ENCODE measurements at places on chromosomes 1 and 21. TPM values are rescaled to one million over a fixed set of nuclear protein-coding genes. Genes with fewer than 3 reads are reported as not detected.
A peak's percentile ranks its signal among the peaks of the same experiment; 100 is the strongest.

RHBG gene
- not detected for total RNA-seq

- DNase-seq, result no peak
These were observed 9.2 kb downstream of the GNB1 start for GRCh38 chr1:1881727-1882126.

GRCh38 chr1:13836136-13836535 is 136.1 kb downstream of the PRDM2 start:
- DNase-seq, result no peak

- DNase-seq, result no peak
These were observed 64.1 kb downstream of the WDR4 start for GRCh38 chr21:42815217-42815616.

DNA sequence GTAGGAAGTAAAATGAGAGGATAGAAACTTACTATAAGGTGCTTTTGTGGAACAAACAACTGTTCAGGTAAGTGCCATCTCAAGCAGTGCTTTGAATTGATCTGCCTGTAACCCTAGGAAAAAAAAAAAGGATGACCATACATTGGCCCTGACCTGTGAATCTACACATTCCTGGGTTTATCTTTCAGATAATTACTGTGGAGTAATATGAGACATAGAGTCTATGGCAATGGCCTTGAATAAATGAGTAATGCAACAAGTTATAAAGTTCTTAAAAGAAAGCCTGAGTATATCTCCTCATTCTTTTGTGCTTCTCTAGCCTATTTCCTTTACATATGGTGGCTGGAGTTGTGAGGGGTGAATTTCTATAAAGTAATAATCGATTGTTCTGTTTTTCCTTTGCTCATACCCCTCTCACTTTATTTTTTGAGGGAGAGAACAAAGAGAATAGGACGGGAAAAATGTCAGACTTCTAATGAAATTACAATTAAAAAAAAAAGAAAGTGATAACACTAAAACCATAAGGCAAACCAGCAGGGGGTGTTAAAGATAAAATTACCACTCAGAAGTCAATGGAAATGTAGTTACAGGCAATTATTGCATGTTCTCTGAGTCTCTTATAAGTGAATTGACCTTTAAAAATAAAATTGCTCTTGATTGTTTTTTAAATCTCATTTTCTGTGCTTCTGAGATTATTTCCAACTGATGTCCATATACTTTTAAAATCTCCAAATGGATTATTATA is 12.4 kb upstream of the ATP1A1 start:
- DNase-seq, result no peak

- DNase-seq, result peak; percentile 15
These were observed 21.4 kb upstream of the CLCA1 start for GRCh38 chr1:86447198-86447790.

FCER1A gene
- 0.47 TPM for total RNA-seq

GRCh38 chr21:43585924-43586413 is 73.3 kb downstream of the HSF2BP start:
- no peak for DNase-seq

BPNT1 gene
- total RNA-seq, result 23.2 TPM

BNIPL gene
- 0.16 TPM for total RNA-seq

ATAD3C gene
- total RNA-seq, result 0.62 TPM

HAPLN2 gene
- total RNA-seq, result not detected

DNA sequence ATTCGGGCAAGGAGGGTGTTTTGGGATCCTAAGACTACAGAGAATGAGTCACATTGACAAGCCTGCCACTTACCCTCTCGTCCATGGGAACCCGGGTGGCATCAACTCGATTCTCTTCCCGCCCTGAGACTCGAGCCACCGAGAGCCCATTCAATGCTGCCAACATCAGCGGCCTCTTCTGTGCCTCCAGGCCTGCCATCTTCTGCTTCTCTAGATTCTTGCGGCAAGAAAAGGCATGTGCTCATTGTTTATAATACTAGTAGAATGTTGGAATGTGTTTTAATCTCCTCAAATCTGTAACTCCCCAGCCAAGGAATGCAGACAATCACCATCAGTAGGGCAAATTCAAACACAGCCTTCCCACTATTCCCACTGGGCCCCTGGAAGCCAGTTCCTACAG is 96.9 kb downstream of the SMYD2 start:
- no peak for DNase-seq

DNA sequence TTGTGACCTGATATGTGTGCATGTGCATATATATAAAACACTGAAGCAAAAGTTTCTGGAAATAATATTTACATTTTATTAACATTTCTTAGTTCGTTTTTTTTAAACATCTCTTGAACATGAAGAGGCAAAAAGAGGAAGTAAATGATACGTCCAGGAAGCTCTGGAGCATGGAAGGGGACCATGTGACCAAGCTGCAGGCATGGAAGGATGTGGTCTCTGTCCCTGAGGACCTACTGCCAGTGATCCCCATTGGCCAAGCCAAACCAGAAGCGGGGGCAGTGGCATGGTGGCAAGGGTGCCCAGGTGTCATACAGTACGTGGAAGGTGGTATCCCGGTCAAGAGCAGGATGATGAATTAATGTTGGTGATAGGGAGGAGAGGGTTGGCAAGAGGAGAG is 268.3 kb upstream of the PROX1 start:
- DNase-seq, result no peak

GBP1 gene
- 1.9 TPM for total RNA-seq

DNA sequence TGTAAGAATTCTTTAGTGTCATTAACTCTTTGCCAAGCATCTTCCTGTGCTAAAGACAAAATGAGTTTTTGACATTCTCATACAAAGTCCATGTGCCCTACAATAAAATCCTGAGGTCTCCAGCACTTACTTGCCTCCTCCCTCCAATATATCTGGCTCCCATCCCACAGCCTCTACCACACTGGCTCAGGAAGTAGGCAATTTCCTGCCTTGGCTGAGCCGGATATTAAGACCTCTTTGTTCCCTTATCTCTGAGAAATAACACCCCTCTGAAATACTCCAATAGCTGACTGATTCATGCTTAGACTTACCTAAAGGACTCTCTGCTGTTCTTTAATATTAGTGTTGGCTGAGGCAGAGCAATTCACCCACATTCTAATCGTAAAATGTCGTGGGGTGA is 37.6 kb upstream of the GORAB start:
- no peak for DNase-seq

DNA sequence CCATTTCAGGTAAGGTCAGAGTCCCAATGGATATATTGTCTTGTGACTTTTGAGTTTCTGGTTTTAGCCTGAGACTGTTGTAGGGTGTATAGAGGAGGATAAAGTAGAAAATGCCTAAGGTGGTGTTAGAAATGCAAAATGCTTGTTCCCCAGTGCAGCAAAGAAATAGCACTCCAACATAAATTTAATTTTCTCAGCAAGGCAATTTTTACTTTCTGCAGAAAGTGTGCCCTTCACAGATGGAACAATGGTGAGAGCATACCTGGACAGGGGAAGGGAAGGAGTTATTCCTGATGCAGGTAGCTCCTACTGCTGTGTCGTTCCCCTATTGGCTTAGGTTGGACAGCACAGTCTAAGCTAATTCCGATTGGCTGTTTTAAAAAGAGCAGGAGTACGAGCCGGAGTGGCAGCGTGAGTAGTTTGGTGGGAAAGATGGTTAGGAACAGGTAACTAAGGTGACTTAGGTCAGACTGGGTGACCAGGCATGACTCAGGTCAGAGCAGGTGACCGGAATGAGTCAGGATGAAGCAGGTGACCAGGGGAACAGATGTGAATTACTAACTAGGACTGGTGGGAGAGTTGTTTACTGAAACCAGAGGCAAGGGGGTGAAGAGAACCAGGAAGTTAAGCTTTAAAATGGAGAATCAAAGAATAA is 21.5 kb downstream of the SPATA45 start:
- no peak for DNase-seq

OLFML3 gene
- total RNA-seq, result 22.5 TPM

SPRR2G gene
- total RNA-seq, result not detected

GRCh38 chr1:210448297-210448892 is 119.7 kb downstream of the HHAT start:
- DNase-seq, result no peak

DNA sequence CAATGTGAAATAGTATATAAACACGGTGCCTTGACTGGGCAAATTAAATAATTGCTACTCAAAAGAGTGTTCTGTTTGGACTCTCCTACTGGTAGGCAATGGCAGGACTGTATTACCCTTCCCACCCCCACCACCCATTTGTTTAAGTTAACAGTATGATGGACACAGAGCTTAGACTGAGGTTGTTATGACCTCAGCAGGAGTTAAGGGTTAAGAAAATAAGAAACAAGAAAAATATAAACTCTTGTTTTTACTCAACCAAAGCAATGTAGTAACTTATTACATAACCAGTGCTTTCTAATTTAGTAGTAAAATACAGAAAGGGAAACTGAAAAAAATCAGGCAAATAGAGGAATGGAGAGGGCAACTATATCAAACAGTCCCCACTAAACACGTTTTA is 19.9 kb upstream of the SERPINC1 start:
- DNase-seq, result no peak

GRCh38 chr21:41217671-41218385 is 49.9 kb downstream of the BACE2 start:
- no peak for DNase-seq

Data from occipital lobe (tissue), 3 donors.